ENCODE measurements at places on chromosomes 3 and 15.

- no peak for DNase-seq
Measured at GRCh38 chr3:36941658-36942057, 3.2 kb downstream of the TRANK1 start.

DNA sequence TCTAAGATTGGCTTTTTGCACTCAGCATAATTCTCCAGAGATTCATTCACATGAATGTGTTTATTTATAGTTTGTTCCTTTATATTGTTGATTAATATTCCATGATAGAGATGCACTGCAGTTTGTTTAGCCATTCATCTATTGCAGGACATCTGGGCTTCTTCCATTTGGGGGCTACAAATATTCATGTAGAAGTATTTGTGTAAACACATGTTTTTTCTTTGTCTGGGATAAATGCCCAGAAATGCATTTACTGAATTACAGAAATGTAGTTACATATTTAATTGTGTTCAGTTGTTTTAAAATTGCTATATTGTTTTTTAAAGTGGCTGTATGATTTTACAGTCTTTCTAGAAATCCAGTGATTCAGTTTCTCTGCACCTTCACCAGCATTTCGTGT lies 635.0 kb downstream of the ZIC1 start:
- no peak for DNase-seq

DNA sequence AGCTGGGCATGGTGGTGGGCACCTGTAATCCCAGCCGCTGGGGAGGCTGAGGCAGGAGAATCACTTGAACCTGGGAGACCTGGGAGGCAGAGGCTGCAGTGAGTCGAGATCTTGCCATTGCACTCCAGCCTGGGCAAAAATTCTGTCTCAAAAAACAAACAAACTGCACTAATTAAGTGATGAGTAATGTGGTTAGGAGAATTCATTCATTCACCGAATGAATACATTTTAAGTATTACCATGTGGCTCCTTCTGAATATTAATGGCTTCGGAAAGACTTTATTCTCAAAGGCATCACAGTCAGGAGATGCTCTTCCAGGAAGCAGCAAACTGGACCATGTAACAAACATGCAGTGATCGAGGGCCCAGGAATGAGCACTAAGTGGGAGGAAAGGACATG lies 23.6 kb downstream of the SPTSSB start:
- DNase-seq, result no peak

- DNase-seq, result no peak
Measured at GRCh38 chr3:32176989-32177701, 61.3 kb upstream of the CMTM8 start.

DNA sequence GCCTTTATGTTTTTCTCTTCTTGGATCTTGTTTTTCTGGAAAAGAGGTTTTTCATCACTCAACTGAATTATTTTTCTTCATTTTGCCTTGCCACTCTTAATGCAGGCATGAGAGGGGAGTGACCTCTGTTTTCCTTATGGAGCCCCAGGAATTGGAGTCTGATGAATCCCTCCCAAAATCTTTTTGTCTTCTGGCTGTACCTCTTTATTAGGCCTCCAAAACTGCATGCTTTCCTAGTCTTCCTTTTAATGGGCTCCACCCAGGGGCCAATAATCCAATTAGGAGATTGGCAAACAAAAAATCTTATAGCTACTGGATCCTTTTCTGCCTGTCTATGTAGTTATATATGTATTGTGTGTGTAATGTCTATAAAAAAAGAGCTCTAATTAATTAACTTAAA lies 192.4 kb upstream of the PEX5L start:
- no peak for DNase-seq

DNA sequence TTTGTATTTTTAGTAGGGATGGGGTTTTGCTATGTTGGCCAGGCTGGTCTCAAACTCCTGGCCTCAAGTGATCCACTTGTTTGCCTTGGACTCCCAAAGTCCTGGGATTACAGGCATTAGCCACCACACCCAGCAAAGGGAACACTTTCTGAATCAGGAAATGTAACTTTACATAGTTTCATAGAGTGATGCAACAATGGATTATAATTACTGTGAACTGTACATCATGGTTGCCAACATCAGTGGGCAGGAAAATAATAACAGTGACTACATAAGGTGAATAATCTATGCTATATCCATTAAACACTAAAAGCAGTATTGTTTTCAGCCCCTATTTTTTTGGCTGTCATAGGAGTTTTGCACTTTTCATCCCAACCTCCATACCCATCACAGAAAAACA lies 5.0 kb upstream of the KPNA1 start:
- DNase-seq, result no peak

DNA sequence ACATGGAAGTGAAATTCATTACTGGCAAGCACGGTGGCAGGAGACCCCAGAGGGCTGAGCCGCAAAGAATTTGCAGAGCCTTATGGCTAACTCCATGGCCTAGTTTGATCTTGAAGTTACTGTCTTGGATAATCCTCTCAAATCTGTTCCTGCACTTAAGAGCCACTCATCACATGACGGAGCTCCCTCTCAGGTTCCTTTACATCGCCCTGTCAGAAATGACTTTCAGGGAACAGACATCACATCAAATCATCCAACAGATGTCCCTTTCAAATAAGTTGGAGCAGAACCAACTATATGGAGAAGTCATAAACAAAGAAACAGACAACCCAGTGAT lies 328.8 kb upstream of the THBS1 start:
- DNase-seq, result no peak

- no peak for DNase-seq
Measured at GRCh38 chr15:74664028-74664616, 31.7 kb downstream of the EDC3 start.

GRCh38 chr3:129934234-129935123 lies 40.0 kb upstream of the TRH start:
- DNase-seq, result no peak

DNA sequence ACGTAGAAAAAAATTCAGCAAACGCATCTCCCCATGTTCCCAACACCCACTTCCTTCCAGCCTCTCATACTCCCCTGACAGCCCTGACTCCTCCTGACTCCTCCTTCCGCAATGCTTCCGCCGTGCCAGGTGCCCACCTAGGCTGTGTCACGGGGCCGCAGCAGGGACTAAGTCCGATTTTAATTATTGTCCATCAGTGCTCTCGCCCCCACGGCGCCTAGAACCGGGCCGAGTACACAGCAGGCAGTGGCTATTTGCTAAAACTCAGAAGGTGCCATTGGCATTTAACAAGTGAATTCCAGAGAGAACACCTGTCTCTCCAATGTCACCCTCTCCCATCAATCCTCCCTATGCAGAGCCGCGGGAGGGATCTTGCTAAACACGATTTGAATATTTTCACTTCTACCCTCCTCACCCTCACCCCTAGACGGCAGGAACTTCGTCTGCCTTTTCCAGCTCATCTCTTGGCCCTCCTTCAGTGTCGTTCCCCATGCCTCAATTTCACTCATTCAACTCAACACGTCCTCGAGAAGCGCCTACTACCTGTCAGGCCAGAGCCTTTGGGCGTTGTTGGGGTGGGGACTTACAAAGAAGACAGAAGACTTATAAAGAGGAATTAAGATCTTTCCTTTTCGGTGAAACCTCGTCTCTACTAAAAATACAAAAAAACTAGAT lies 11.5 kb upstream of the SHF start:
- DNase-seq, result no peak

DNA sequence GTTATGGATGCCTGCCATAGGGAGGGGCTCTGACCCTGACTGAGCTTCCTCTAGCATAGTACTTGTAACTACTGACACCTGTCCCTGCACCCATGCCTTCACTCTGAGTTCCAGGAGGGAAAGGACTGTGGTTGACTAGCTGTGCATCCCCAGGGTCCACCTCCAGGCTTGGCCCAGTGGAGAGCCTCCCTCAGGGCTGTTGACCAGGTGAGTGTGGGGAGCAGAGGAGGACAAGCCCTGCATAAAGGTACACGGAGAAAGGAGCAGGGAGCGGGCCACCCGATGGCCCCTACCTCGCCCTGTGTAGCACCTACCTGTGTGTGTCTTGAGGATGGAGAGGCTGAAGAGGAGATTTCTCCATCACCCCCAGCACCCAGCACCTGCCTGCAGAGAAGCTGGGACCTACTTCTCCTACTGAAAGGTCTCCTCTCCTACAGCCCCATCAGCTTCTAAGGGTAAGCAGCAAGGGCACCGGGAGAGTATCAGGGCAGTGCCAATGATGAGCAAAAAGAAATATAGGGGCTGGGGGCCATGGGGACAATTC lies 6.7 kb upstream of the LTF start:
- no peak for DNase-seq

DNA sequence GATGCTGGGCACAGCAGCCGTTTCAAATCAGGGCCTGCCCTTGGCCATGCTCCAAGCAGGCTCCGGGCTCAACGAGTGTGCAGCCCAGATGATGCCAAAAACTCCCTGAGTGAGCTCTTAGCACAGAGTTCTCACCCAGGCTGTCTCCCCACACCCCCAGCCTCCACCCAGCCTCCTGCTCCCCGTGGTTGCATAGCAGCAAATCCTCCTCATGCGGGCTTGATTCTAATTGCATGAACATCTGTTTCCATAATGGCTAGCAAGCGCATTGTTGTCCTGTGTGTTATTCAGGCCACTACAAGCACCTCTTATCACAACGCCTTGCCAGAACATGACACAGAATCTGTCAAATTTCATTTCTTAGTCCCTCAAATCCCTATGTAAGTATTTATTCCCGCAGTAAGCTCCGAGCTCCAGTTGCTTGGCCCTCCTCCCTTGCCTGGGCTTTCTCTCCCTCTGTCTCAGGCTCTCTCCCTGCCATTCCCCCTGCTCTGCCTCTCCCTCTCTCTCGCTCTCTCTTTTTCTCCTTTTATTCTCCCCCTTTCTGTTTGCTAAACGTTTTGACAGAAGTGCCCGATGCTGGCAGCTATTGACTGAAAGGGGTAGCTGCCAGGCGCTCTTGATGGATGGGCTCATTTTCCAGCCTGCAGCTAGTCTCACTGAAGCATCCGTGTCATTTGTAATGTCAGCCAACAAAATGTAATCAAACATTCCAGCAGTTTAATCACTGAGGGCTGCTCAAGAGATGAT lies 306.5 kb downstream of the IL20RB start:
- no peak for DNase-seq

GRCh38 chr15:64634576-64635498 lies 140.6 kb downstream of the RBPMS2 start:
- DNase-seq, result no peak

GRCh38 chr15:48579945-48580671 lies 65.4 kb downstream of the FBN1 start:
- DNase-seq, result no peak

- no peak for DNase-seq
Measured at GRCh38 chr3:69385723-69386555, at the start of gene FRMD4B. FRMD4B (minus strand) TSS chr3:69386088; CDS start chr3:69385989, 99 bp downstream.

- no peak for DNase-seq
Measured at GRCh38 chr3:97979610-97980009, 7.4 kb upstream of the RIOX2 start.

DNA sequence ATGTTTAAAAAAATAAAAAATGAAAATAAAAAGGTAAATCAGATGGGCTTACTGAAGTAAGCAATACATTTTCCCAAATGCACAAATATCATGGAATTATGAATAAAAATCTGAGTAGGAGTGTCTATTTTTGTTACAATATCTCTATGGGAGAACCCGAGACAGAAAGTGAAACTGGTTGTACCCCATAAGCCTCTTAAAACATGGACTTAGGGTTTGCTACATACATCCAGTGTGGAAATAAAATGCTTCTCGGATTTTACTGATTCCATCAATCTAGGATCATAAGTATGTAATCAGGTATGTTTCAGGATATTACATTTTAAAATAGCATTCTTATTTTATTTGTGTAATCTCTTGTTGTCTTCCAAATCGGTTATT lies 177.8 kb upstream of the CDIN1 start:
- no peak for DNase-seq

- DNase-seq, result no peak
Measured at GRCh38 chr3:48305396-48305795, 28.1 kb downstream of the SPINK8 start.

DNA sequence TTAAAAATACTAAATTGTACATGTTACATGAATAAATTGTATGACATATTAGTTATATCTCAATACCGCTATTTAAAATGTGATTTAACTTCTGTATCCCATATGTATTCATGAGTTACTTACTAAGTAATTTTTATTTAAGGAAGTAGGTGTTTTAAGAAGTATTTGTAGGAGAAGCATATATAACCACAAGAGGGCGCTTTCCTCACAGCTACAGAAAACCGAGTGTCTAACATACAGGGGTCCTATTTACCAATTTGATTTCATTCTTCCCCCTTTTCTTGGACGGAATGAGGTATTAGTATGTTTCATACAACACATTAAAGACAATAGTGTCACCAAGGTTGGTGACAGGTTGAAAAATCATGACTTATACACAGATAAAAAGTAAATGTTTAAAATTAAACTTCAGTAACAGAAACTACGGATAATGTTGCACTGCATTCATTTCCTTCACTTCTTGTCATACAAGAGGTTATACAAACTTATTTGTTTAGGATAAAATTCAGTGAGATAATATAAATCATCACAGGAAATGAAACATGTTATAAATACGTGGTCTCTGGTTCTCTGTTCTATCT lies 253.6 kb downstream of the MAGI1 start:
- peak; percentile 17 for DNase-seq

GRCh38 chr15:36954486-36954885 lies 145.9 kb downstream of the MEIS2 start:
- no peak for DNase-seq

- DNase-seq, result no peak
Measured at GRCh38 chr3:24192469-24193056, 247.5 kb downstream of the NR1D2 start.

- no peak for DNase-seq
Measured at GRCh38 chr3:136989781-136990524, 32.2 kb downstream of the IL20RB start.

DNA sequence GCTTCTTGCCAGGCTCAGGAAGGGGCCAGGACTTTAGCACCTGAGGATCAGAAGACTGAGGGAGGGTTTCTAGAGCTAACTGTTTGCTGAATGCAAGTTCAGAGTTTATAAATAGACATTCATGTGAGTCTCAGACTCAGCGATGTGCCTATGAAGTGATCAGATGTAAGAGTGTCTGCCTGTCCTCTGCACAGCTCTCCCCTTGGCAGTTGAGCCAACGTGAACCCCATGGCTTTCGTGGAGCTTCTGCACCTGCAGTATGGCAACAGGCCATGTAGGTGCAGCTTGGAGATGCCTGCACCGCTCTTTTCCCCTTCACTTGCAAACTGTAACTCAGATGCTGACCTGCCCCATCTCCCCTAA lies 141.9 kb downstream of the CHDH start:
- DNase-seq, result no peak

DNA sequence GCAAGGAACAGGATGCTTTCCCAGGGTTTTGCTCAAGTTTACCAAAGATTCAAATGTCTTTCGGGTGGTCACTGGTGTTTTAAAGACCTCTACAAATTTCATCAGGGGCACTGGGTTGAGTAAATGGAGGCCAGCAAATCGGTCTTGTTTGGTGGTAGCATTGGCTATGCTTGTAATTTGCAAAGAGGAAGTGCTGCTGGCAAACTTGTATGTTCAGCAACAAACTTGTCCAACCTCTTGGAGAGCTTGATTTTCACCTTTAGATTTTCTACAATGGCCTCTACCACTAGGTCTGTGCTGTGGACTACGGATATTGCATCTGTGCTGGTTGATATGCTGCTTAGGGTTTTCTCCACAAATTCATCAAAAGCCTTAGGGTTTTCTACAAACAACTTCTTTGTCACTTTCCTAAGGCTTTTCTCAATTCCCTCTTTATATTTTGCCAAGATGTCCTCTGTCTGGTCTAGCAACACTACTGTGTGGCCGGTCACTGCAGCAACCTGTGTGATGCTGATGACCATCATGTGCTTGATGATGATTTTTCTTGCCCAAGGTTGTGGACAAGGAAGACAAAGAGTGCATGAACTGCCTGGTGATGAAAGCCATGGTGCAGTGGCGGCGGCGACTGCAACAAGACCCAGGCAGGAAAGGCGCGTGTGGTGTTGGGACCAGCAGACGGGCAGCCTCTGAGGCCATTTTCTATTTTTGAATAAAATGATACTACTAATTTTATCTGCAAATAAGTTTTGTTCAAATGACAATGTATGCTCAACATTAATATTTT lies 50.8 kb downstream of the RFX7 start:
- DNase-seq, result no peak
